ENCODE measurements at places on chromosomes 2 and 18.

GRCh38 chr2:676647-677055 lies 555 bp downstream of the TMEM18 start:
- H3K27ac ChIP-seq: peak overlapping the region; percentile 57
- peaks cover 6% of the 10 kb centered on the region for H3K27me3 ChIP-seq
- peaks cover 22% of the 10 kb centered on the region for H3K4me1 ChIP-seq

DNA sequence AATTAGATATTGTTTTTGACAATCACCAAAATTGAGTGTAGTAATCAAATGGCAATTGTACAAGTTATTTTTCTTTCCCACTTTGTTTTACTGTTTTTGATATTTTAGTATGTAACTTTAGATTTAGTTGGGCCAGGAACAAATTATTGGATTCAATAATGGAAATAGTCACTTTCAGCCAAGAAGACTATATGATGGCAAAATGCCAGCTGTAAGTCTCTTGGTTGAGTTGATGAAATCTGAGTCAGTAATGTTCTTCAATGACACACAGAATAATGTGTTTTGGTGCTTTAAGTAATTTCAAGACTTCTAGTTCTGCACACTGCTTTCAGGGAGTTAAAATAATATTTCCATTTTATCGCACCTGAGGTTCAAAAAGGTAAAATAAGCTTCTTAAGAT lies 2022.0 kb upstream of the CELF4 start:
- DNase-seq: no peak
- H3K27ac ChIP-seq: no peak overlapping the region
- H3K27me3 ChIP-seq: no peaks in the 10 kb centered on the region

DNA sequence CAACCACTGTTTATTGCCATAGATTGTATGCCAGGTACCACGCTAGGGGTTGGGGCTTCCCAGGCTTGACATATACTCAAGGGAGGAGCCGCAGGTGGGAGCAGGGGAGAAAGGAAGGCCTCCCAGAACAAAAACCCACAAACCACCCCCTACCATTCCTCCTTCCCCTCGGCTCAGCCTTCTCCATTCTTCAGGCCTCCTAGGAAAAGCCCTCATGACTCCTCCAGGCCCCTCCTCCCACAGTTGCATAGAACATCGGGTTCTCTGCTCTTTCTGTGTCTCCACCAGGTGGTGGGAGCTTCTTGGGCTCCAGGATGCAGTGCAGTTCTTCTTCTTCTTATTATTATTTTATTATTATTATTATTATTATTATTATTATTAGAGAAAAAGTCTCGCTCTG lies 80.3 kb downstream of the ZFP36L2 start:
- no peaks in the 10 kb centered on the region for H3K36me3 ChIP-seq
- H3K4me1 ChIP-seq: peaks cover 39% of the 10 kb centered on the region
- no peaks in the 10 kb centered on the region for H3K27me3 ChIP-seq
- no peak for DNase-seq

- no peak overlapping the region for H3K4me3 ChIP-seq
- no peak overlapping the region for H3K27ac ChIP-seq
- H3K27me3 ChIP-seq: no peaks in the 10 kb centered on the region
- no peaks in the 10 kb centered on the region for H3K4me1 ChIP-seq
- H3K36me3 ChIP-seq: no peaks in the 10 kb centered on the region
Observed at GRCh38 chr2:80014637-80015036, 289.9 kb downstream of the LRRTM1 start.

DNA sequence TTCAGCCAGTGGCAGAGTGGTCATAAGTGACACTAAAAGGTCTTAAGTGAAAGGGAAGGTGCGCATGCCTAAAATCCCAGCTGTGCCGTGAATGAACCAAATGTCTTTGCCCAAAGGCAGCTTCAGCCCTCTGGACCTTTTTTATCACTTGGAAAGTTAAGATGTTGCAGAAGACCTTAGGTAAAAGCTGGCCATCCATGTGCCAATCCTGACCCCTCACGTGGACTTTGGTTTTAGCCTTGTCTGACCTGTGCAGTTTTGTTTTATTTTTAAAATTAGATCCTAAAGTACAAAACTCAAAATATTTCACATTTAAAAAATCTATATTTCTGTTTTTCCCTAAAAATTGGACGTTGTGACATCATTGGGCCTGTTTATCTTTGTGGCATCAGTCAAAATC lies 429.5 kb downstream of the STK39 start:
- H3K4me3 ChIP-seq: no peak overlapping the region
- no peaks in the 10 kb centered on the region for H3K4me1 ChIP-seq
- no peak overlapping the region for H3K27ac ChIP-seq
- DNase-seq: no peak
- no peaks in the 10 kb centered on the region for H3K27me3 ChIP-seq

GRCh38 chr2:23494286-23494685 lies 109.3 kb downstream of the KLHL29 start:
- H3K27me3 ChIP-seq: no peaks in the 10 kb centered on the region
- H3K27ac ChIP-seq: no peak overlapping the region

All from PC-9 (cell line).